ENCODE measurements at places on chromosomes 12 and 14.

GRCh38 chr12:15265875-15266274 lies 44.7 kb upstream of the RERG start:
- no peak for DNase-seq

GRCh38 chr12:68117661-68118060 lies 41.9 kb downstream of the IFNG start:
- no peak for DNase-seq

DNA sequence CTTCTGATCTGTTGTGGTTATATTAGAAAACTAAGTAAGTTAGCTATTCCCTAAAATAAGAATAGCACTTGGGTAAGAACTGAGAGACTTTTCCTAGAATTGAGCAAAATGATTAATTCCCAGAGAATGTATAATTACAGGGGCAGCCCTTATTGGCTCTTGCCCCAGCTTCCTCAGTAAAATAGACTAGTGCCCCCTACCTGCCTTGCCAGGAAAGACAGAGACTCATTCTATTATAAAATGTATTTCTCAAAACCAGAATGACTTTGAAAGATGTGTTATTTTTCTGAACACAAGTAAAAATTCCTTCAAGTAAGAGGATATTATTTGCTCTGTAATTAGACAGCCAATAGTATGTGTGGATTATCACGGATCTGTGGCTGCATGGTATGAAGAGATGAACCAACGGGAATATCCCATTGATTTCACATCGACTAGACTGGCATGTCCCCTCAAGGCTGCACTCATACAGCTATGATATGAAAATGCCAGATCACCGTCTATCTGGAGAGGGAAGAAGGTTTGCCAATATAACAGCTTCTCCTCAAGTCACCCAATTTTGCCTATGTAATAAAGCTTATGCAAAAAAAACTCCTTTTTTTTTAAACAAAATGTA lies 7.4 kb upstream of the GLRX5 start:
- DNase-seq: no peak

GRCh38 chr14:64787619-64788018 lies 83.4 kb downstream of the PLEKHG3 start:
- DNase-seq: no peak

- DNase-seq: no peak
Observed at GRCh38 chr12:2075508-2076195, 22.9 kb downstream of the CACNA1C start.

- DNase-seq: no peak
Observed at GRCh38 chr14:57479197-57479596, 14.5 kb downstream of the CCDC198 start.

GRCh38 chr12:132129007-132129406 lies 15.1 kb downstream of the DDX51 start:
- no peak for DNase-seq

- DNase-seq: no peak
Observed at GRCh38 chr12:101923045-101923718, 45.8 kb downstream of the DRAM1 start.

DNA sequence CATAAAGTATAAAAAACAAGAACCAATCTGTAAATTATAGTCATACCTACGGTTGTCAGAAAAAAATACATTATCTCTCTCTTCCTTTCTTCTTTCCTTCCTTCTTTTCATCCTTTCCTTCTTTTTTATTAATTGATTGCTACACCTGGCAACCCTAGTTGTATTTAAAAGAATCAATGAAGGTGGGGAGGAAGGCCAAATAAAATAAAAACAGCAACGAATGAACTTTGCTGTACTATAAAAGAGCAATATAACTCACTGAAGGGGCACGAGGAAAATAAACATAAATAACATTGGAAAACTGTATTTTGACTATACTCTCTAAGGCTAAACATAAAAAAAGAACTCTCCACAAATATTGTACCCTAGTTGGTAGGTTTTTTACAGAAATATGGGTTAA lies 898.2 kb upstream of the USP15 start:
- no peak for DNase-seq

DNA sequence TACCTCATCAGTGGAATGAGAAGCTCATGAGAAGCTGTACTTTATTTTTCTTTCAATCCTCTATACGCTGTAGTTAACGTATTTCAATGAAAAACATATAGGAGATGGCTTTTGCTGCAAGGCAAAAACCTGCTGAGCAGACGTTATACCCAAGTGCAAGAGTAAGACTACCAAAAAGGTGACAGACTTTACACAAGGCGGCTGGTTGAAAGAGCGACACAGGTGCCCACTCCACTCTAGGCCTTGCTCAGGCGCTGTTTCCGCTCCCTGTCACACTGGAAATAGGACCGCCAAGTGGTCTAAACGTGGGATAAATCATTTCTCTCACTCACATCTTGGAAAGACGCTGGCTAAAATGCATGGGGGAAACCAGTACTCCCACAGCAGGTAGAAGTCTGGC lies 54.5 kb downstream of the PPP2R5C start:
- no peak for DNase-seq

- no peak for DNase-seq
Observed at GRCh38 chr14:99125113-99125512, 146.9 kb downstream of the BCL11B start.

DNA sequence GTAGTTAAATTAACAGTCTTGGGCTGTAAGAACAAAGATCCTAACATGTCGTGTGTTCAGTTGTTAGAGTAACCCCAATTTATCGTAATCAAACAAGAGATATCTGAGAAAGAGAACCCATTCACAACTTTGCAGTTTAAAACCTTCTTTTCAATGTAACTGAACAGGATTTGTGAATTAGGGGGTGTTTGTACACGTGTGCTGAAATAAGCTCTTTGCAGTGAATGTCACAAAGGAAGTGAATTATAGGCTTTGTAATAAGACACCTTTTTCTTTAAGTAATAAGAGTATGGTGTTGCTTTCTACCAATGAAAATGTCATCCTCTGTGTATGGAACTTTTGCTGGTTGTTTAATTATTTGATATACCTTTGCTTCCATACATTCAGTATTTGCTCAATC lies 114.0 kb downstream of the ALX1 start:
- no peak for DNase-seq

GRCh38 chr14:86373886-86374285 lies 843.9 kb downstream of the FLRT2 start:
- DNase-seq: no peak

DNA sequence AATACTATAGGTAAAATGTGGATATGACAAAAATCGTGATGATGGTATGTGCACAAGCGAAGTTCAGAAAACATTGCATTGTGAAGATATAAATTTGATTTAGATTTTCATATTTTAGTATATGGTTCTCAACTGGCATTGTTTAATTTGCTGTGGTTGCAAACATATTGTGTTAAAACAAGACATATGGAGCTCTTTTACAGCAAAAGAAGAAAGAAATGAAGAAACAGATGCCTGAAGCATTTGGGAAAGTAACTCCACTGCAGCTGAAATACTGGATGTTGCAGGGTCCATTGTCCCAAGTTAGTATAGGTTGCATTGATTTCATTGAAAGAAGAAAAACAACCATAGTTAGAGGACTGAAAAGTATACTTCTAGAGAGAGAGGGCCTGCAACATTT lies 185.8 kb upstream of the SSTR1 start:
- no peak for DNase-seq

DNA sequence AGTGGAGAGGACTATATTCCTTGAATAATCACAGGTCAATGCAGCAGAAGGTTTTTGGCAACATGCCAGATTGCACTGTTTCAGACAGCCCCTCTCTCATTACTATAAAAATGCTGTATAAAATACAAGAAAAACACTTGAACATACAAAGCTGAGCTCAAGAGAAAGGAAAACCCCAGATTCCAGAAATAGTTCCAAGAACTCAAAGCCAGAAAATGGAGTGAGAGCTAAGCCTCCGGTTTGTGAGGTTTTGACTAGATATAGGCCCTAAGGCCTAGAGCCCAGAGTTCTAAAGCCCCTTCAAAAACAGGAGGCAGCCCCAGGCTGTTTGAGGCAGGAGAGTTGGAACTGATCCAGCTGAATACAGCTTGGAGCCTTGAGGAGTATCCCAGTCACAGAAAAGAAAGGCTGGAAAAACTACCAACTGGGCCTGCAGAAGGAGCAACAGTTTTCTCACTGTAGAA lies 29.4 kb upstream of the ACTN1 start:
- DNase-seq: no peak

GRCh38 chr12:104966677-104967076 lies 8.6 kb upstream of the SLC41A2 start:
- DNase-seq: peak; percentile 16

- DNase-seq: peak; percentile 55
Observed at GRCh38 chr14:77022236-77022852, 6.2 kb downstream of the IRF2BPL start.

DNA sequence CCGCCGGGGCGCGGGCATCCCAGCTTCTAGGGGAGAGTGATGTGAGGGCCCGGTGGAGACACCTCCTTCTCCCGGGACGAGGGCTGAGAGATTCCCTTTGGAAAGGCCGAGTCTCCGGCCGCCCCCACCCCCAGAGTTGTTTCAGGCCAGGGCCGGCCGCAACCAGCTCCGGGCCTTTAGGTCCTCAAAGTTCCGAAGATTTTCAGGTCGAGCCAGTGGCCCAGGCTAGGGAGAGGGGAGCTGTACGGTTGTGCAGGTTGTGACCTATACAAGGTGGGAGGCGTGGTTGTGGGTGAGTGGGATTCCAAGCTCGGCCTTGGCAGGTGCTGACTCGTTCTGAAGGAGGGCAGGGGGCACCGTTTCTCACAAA lies 18.4 kb upstream of the ANKRD33 start:
- no peak for DNase-seq

DNA sequence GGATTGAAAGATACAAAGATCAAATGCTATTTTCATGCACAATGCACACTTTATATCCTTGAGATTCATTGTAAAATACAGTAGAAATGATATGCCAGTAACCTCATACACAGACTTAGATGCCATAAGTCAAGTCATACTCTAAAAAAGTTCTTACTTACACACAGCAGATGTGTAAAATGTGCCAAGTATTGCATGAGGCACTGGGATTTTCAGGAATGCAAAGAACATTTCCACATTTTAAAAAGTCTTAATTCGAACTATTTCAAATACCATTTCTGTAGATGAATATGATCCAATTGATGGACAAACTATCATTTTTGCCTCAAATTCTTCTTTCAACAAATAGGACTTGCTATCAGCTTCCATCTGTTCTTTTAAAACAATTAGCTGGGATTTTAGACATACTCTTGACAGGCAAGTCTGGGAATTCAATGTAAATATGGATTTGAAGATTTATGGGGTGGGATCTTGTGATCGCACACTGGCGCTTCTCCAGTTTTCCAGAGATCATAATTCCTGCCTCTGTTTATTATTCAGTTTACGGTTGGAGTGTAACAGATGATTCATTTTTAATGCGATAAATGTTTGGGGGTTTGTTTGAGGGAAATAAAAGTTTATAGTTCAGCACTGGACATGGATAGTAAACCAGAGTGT lies 183.8 kb downstream of the PAX9 start:
- DNase-seq: no peak

- no peak for DNase-seq
Observed at GRCh38 chr12:127416796-127417195, 850.2 kb upstream of the TMEM132C start.

DNA sequence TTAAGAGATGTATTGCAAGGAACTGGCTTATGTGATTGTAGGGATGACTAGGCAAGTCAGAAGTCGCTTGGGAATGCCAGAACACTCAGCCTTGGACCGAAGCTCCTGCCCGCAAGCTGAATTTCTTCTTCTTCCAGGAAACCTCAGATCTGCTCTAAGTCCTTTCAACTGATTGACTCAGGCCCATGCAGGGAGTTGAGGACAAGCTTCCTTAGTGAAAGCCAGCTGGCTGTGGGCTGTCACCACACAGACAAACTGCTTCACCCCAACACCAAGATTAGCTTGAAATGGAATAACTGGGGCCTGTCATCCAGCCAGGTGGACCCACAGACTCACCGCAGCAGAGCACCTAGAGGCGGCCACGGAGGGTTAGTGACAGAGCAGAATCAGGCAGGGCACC lies 24.7 kb downstream of the BDKRB2 start:
- no peak for DNase-seq

DNA sequence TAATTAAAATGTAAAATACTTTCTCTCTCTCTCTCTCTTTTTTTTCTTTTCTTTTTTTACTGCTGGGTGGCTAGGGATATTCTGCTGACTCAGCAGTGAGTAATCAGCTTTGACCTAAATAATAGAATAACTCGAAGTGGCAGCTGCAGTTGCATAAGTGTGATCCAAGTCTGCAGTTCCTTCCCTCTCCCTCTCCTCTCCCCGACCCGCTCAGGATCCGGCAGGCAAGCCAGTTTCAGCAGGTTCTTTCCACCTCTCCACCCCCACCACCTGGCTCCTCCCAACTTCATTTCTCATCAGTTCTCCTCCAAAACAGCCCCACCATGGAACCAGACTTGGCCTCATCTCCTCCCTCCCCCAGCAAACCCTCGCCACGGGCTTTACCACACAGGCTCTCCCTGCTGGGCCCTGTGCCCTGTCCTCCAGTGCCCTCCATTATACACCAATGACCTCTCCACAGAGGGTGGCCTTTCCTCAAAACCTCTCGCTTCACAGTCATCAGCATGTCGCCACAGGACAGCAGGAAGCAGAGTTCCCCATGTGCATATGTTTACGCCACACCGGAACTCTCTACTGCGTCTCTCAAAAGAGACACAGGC lies 22.4 kb downstream of the SLC7A8 start:
- no peak for DNase-seq

DNA sequence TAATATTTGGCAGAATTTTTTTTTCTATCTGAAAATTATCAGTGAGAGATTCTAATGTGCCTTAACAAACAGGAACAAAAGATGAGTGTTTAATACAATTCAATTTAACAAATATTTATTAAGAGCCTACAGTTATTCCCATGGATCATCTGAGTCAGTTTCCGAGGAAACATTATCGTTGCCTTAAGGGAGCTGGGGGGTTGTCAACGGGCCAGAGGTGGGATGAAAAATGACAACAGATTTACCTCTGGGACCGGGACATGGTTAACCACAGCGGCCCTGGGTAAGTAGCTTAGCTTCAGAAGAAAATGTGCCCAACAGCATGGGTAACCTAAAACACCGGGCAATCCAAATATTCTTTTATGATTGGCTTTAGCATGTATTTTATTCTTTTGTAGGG lies 113.6 kb downstream of the DAD1 start:
- no peak for DNase-seq

DNA sequence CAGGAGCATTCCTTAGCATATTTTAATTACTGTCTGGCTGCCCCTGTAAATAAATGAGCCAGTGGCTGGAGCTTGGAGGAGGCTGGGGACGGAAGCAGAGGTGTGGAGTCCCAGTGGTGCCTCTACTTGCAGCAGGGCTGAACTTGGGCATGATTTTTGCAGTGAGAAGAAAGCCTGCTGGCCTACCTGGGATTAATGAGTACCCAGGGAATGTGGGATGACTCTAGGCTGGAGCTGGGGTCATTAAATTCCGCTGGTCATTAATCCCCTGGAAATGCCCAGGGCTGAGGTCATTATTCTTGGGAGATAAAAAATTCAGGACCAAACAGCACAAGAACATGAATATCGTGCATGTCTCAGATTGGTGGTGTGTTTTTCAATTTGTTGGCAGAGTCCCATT lies 753.3 kb downstream of the VRK1 start:
- no peak for DNase-seq

DNA sequence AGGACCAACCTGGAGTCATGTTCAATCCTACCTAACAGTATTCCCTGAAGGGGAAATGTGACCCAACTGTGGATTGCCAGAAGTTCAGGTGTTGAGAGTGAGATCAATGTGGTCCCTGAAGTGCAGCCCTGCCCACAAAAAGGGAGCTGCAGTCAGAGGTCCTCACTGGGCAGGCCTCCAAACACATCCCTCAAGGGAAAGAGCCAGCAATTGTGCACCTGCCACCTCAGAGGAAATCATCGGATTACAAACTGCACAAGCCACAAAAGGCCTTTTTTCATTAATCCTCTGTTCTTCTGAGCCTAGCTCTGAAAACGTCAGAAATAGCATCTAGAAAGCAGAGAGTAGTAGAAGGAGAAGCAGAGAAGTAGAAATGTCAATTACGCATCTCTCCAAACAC lies 10.8 kb upstream of the MDM1 start:
- no peak for DNase-seq
